ENCODE measurements at places on chromosomes 1 and 21.

- no peak for DNase-seq
Measured at GRCh38 chr1:205015241-205015640, 27.8 kb upstream of the CNTN2 start.

DNA sequence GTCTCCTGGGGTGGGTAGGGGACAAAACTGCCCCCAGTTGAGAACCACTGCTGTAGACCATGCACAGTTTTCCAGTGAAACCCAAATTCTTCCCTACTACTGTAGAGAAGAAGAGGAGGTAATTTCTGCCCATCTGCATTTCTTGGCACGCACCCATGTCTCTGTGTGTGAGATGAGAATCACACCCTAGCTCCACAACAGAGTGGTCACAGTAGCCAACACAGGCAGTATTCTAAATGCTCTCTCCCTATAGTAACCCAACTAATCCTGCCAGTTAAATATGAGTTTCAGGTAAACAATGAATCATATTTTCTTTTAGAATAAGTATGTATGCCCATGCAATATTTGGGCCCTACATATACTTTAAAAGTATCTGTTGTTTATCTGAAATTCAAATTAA is 1.2 kb upstream of the CAPN2 start:
- DNase-seq: no peak

- DNase-seq: no peak
Measured at GRCh38 chr1:90716552-90717355, at the start of gene BARHL2. Gene BARHL2, minus strand, starts transcription at chr1:90717302. Its CDS starts 107 bp downstream, at chr1:90717195.

DNA sequence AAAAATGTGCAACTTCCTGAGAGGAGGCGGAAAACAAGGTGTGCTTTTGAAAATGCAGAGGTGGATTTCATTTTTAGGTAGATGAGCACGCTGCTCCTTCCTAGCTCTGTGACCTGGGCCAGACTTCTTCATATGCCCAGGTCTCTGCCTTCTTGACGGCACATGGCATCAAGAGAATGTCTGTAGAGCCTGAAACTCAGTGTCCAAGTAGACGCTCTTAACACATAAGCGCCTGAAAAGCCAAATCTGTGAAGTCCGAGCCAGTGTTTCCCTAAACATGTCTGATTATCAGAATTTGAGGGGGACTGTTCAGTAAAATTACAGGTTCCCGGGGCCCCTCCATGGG is 25.7 kb downstream of the FHAD1 start:
- DNase-seq: no peak

DNA sequence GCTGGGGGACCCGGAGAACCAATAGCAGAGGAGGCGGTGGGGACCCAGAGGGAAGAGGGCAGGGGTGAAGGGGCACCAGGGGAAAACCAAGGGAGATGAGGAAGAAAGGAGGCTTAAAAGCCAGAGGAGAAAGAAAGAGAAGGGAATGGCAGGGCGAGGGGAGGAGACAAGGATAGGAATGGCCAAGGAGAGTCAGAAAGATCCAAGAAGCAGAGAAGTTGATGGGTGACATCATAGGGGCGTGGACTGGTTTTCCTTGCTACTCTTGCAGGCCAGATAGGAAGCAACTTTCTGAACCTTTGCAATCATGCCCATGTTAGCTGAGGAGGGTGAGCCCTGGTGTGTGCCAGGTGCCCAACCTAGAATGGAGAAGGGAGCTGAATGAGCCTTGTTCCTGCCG is 5.4 kb downstream of the NPR1 start:
- no peak for DNase-seq

Measured in T-helper 17 cell (primary cell).